ENCODE measurements at places on chromosomes 5 and 9.

GRCh38 chr5:57455511-57456455 is 26.8 kb downstream of the ACTBL2 start:
- no peak for DNase-seq

- DNase-seq, result no peak
These were observed 75.4 kb downstream of the TSSK1B start for GRCh38 chr5:113359419-113359818.

DNA sequence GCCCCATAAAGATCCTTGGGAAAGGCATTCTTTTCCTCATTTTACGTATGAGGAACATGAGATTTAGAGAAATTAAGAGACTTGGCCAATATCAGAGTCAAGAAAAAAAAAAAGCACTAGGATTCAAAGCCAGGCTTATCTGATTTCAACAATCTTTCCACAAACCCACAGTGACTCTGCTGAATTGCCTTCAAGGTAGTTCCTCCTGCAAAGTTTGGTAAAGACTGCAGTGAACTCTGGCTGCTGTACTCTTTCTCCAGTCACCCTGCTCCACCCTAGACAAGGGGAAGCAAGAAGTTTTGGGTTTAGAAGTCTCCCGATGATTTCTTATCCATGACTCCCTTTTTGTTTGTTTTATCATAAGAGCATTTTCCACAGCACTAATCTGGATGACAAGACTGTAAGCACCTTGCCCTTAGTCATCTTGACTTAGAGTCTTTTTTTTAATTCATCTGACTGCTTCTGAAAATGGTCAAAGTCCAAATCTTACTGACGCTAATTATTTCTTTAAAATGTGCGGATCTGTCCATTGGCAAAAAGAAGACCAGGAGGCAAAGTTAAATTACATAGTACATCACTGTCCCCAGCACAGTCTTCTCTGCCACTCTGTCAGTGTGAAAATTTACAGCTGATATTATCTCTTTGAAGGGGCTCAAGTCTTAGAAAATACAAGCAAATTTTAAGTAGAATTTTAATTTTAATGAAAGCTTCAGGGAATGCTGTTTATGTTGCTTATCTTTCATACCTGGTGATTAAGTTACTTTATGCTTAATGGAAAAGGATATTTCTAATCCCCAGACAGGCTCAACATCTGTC is 180.1 kb downstream of the TTLL11 start:
- DNase-seq, result no peak

DNA sequence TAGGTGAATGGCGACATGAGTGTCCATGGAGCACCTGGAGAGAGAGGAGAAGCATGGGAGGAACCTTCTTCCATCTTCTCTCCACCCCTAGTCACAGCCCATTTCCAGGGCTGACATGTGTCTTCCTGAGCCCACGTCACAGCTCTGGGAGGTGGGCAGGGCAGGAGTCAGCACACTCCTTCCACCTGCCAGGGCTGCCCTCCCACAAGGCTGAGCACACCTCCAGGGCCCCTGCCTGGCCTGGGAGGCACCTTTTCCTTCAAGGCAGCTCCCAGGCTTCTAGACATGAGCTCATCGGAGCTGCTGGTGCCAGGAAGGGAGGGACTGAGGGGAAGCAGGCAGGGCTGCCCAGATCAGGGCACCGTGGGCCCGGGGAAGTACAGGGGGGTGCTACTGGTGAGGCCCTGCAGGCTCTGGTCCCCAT is 13.6 kb upstream of the SYNPO start:
- DNase-seq, result no peak

DNA sequence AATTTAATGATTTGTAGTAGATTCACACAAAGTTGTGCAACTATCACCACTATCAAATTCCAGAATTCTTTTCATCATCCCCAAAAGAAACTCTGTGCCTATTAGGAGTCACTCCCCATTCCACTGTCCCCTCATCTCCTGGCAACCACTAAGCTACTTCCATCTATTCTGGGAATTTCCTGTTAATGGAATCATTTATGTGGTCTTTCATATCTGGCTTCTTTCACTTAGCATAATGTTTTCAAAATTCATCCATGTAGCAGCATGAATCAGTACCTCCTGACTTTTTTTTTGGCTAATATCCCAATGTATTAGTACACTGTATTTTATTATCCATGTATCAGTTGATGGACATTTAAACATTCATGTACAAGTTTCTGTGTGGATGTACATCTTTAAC is 157.6 kb downstream of the TTC39B start:
- DNase-seq, result no peak

DNA sequence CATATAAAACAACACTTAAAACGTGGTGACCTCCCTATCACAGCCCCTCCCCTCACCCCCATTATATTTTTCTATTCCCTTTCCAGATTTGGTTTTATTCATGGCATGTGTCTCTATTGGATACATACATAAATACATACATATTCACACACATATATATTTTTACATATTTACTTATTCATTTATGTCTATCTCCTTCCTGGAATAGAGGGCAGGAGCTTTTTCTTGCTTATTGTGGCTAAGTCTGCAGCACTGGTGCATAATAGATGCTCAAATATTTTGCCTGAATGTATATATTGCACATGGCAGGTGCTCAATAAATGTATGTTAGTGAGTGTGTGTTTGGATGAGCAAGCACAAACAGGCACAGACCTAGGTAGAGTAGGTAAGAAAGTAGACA is 2.5 kb downstream of the AGXT2 start:
- DNase-seq, result no peak

- no peak for DNase-seq
These were observed 17.1 kb upstream of the FBXL17 start for GRCh38 chr5:108398964-108399363.

- DNase-seq, result no peak
These were observed 431.0 kb upstream of the CLINT1 start for GRCh38 chr5:158289967-158290366.

DNA sequence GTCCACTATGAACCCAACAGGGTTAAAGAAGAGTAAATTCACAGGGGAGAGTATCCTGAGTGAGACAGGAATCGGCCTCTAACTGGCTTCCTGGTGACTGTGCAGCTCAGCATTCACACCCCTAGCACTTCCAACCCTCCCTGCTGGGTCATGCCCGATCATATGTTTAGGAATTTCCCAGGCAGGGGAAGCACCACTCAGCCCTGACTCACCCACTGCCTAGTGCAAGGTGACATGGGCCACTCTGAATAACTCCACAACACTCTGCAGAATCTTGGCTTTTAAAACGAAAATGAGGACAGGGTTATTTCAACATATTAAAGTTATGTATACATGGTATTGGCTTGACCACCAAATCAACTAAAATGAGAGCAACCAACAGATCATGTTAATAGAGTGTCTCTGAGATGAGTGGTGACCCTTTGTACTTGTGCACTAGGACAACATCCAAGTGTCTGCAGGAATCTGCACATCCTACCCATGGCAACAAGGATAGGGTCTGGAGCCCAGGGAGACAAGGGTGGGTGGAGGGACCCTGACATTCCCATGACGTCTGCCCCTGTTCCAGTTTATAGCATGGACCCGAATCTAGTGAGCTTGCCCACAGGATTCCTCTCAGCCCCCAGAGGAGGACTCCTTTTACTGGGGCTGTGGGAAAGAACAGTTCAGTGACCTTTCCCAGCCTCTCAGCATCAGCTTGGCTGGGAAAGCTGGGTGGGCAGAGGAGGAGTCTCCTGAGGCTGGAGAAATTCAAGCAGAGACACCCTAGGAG is 485.8 kb downstream of the SEMA5A start:
- no peak for DNase-seq

- no peak for DNase-seq
These were observed 237.4 kb downstream of the GOLPH3 start for GRCh38 chr5:31936683-31937082.

DNA sequence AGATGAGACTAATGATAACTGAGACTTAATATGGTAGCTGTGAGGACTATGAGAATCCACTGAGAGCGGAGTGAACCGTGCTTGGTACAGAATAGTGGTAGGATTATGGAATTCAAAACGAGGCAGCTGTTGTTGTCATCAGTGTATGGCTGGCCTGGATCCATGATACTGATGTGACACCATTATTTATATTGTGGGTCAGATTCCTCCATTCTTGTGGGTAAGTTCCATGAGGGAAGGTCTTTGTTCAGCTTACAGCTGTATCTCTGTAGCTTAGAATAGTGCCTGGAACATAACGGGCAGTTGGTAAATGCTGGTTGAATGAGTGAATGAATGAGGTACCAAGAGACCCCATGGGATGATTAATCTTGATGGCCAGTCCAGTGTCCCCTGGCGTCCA is 61.8 kb downstream of the ACER2 start:
- DNase-seq, result no peak

DNA sequence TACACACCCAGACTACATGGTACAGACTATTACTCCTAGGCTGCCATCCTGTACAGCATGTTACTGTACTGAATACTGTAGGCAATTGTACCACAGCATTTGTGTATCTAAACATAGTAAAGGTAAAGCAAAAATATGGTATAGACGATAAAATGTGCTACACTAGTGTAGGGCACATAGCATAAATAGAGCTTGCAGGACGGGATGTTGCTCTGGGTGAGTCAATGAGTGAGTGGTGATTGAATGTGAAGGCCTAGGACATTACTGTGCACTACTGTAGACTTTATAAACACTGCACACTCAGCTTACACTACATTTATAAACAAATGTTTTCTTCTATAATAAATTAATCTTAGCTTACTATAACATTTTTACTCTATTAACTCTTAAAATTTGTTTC is 25.6 kb downstream of the ANKRD55 start:
- no peak for DNase-seq

DNA sequence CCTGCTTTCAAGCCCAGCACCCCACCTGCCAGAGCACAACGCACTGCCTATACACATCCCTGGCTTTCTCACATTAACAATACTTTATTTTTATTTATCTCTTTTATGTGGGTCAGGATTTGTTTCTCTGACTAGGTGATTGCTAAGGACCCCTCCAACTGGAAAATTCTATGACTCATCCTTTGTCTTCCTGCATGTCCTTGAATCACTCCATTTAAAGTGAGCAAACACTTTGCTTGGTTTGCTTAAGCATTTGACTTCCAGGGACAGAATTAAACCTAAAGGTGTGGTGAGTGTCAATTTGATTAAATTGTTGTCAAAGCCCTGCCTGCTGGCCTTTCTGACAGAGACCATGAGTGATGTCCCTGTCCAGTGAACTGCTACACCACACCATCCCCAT is 536.5 kb upstream of the BRINP1 start:
- no peak for DNase-seq

DNA sequence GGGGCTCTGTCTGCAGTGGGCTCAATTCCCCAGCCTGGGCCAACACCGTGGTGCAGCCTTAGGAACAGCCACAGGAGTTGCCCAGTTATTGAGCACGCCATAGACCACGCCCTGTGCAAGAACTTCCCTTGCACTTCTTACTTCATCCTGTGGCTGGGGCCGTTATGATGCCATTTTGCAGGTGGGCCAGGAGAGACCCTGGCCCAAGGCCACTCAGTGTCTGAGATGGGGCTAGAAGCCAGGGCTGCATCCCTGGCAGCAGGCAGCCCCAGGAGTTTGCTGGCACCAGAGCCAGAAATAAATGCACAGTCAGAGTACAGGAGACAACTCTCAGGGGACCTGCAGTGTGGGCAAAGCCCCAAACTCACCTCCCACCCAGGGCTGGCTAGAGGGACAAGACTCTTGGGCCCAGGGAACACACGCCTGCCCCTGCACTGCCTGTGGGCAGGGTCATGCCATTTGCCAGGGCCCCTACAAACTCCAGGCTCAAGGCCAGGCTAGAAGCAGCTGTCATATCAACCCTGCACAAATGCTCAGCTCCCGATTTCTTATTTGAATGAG is 6.7 kb downstream of the CORO2A start:
- DNase-seq, result no peak

GRCh38 chr5:149423794-149424268 is 44.7 kb upstream of the IL17B start:
- DNase-seq, result no peak

DNA sequence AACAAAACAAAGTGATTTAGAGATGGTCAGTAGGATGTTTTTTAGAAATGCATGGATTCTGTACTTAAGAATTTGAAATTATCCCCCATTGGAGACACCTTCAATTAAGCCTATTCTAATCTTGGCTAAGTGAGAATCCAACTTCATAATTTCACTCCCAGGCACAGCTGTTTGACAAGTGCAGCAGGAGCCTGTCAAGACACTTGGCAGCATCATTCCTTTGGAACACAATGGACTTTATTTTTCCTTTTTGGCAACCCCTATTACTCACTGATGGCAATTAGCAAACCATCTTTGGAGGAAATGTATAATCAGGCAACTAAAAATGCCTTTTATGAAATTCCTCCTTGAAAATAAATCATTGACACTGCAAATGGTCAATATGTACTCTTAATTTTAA is 194.7 kb downstream of the GLIS3 start:
- no peak for DNase-seq

- no peak for DNase-seq
These were observed 669 bp upstream of the ZFP37 start for GRCh38 chr9:113057193-113057592.

DNA sequence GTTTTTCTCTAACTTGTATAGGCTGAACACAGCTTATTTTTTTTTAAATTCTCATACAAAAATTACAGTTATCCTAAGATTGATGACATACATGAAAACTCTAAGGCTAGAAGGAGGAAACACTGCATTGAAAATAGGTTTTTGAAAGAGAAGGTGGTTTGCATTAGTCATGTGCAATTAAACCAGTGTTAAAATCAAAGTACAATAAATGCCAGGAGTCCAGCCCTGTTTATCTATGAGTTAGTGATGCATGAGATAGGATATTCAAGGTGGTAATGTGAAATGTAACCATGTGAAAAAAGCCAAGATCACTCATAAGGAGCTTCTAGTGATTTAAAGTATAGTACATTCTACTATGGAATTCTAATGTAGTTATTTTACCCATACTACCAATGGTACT is 444.9 kb upstream of the CYLC2 start:
- no peak for DNase-seq

GRCh38 chr5:65017636-65018035 is 248.9 kb downstream of the CWC27 start:
- no peak for DNase-seq

- DNase-seq, result no peak
These were observed 78.7 kb upstream of the ACTBL2 start for GRCh38 chr5:57561231-57561842.

GRCh38 chr9:107699231-107699630 is 209.7 kb upstream of the KLF4 start:
- no peak for DNase-seq

- no peak for DNase-seq
These were observed 8.2 kb downstream of the DNM1 start for GRCh38 chr9:128211186-128211980.

GRCh38 chr5:139705191-139705590 is 57.0 kb downstream of the CXXC5 start:
- DNase-seq, result no peak

DNA sequence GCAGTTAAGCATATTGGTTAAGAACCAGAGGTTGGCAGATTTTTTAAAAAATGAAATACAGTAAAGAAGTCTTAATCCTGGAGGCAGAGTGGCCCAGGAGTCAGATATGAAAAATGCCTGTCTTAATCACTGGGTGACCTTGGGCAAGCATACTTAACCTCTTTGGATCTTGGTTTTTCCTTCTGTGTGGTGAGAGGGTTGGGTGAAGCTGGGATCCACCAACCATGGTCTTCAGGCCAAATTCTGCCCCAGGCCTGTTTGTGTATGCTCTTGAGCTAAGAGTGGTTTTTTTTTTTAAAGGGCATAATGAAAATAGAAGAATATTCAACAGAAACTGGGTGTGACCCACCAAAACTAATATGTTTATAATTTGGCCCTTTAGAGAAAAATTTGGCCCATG is 20.0 kb upstream of the TEX48 start:
- no peak for DNase-seq

- no peak for DNase-seq
These were observed 73.3 kb upstream of the PHF24 start for GRCh38 chr9:34884747-34885189.

Measured in mesothelial cell of epicardium (in vitro differentiated cells).